ENCODE measurements at places on chromosomes 5 and 9. TPM values are rescaled to one million over a fixed set of nuclear protein-coding genes. Genes with fewer than 3 reads are reported as not detected.

GRCh38 chr5:411728-412127, 31.2 kb upstream of the EXOC3 start:
- DNase-seq, result no peak

The ARHGEF37 gene
- polyA plus RNA-seq, result 0.51 TPM

DNA sequence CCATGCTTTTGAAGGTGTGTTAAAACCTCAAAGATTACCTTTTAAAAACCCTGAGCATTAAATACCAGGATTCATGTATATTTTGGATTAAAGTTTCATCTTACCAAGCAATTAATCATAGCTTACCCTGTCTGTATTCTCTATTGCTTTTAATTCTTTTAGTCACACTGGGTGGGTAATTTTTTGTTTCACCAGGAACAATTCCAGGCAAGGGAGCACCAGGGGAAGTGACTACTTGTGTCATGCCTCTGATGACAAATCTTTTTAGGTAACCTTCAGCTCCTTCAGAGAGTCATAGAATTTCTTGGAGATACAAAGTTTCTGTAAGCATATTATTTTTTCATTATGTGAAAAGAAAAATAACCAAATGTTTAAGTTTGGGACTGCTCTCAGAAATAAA, 33.4 kb upstream of the ANXA1 start:
- peak; percentile 69 for DNase-seq

The OSTF1 gene
- polyA plus RNA-seq, result 70.9 TPM

- peak; percentile 39 for DNase-seq
Measured at GRCh38 chr9:90331826-90332575, 310.6 kb downstream of the DIRAS2 start.

The C8G gene
- polyA plus RNA-seq, result not detected

DNA sequence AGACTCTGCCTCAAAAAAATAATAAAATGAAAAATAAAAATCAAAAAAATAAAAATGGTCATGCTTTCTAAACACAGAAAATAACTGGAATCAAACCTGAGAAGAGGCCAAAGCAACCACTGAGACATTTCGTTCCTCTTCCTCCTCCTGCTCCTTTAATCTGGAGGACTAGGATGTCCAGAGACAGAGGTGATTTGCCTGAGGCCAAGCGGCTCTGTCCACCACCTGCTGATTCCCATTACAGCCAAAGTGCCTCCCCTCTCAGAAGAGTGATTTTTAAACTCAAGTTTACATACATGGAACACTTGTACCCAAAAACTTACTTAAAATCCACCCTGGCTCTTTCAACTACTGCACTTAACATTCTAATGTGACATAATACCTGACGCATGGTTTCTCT, 65.6 kb downstream of the TLE1 start:
- no peak for DNase-seq

GRCh38 chr5:58156361-58156760, 303.5 kb downstream of the PLK2 start:
- DNase-seq, result peak; percentile 79

The SLC34A3 gene
- polyA plus RNA-seq, result not detected

The NUDT12 gene
- polyA plus RNA-seq, result 6.7 TPM

DNA sequence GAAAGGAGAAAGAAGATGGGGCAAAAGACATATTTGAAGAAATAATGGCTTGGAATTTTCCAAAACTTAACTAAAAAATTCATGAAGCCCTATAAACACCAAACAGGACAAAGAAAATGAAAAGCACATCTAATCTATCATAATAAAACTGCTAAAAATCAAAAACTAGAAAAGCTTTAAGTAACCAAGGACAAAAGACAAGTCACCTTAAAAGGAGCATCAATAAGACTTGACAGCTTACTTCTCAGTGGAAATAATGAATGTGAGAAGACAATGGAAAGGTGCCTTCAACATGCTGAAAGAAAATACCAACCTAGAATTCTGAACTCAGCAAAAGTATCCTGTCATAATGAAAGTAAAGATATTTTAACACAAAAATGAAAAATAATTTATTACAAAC, 27.0 kb downstream of the GTF3C4 start:
- peak; percentile 16 for DNase-seq

DNA sequence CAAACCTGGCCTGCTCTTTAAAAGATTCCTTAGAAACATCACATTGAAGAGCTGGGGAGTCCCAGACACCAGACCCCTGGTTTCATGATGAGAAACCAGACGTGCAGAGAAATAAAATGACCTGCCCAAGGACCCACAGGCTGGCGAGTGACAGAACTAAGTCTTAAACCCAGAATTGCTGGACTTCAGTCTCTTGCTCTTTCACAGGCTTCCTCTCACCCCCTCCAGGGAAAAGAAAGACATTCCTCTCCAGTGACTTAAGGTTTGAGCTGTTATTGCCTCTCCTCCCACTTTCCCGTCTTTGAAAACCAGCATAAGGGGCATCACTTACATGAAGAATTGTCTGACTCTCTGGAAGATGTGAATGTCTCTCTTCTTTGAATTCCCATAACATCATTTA, 535.2 kb downstream of the IRX1 start:
- no peak for DNase-seq

DNA sequence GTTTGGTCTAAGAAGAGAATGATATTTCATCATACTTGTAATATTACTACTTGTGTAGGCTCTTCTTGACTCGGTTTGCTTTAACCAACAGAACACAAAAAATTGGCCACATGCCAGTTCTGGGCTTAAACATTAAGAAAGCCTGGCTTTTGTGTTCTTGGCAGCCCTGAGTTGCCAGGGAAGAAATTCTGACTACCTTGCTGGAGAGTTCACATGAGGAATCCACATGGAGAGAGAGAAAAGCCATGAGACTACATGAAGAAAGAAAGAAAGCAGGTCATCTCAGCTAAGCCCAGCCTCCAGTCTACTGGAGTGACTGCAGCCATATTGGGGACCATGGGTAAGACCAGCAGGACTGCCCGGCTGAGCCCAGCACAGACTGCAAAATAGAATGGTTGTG, 524.8 kb downstream of the RAB3C start:
- peak; percentile 17 for DNase-seq

GRCh38 chr9:134624621-134625181, 16.9 kb upstream of the COL5A1 start:
- peak; percentile 98 for DNase-seq

DNA sequence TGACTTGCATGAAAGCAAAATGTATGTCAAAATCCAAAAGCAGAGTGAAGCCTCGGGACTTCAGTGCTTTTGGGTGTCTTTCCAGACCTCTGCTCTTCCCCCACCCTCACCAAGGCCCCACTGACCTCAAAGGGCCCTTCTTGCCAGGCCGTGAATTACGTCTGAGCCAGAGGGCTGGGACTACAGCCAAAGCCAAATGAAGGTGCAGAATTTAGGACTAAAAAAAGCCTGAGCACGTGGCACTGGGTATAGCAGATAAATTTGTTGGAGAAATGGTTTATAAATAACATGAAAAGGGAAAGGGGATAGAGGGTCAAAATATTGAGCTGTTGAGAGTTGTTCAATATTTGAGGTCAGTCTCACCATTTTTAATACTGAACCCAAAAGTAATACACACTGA, 163.4 kb downstream of the GHR start:
- DNase-seq, result no peak

DNA sequence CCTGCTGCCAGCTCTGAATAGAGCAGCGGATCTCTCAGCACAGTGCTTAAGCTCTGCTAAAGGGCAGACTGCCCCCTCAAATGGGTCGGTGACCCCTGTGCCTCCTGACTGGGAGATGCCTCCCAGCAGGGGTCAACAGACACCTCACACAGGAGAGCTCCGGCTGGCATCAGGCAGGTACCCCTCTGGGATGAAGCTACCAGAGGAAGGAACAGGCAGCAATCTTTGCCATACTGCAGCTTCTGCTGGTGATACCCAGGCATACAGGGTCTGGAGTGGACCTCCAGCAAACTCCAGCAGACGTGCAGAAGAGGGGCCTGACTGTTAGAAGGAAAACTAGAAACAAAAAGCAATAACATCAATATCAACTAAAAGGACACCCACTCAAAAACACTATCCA, 131.6 kb downstream of the TMEM232 start:
- no peak for DNase-seq

GRCh38 chr5:147481376-147481775, 28.5 kb downstream of the DPYSL3 start:
- DNase-seq, result peak; percentile 89

DNA sequence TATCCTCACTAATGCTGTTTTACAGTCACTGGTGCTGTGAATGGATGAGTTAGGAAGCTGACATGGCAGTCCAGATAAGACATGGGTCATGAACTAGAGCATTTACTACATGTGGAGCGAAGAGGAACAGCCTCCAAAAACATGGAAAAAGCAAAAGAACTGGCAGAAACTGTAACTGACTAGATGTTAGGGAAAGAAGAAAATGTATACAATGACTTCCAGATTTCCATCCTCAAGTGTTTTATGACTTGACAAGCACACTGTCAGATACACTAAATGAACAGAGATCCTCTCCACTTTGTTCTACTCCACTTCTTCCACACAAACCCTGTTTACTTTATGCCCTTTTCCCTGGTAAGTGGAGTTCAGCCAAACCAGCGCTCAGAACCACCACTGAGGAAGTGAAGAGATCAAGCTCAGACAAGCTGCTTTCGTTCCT, 11.5 kb downstream of the HMGCS1 start:
- DNase-seq, result no peak

DNA sequence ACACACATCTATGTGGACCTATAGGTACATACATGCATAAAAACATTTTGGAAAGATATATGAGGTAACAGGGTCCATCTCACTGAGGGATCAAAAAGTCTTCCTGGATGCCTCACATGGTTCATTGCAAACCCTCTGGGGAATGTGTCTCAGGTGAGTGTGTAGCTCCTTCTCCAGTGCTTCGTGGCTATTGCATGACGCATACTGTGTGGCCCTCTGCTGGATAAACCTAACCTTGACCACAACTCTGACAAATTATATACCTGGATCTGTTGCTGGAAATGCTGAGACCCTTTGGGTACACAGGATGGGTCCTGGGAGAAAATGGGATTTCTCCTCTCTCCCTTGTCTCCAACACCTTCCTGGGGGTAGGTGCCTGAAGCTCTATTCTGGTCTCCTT, 91.9 kb downstream of the JAKMIP2 start:
- no peak for DNase-seq

DNA sequence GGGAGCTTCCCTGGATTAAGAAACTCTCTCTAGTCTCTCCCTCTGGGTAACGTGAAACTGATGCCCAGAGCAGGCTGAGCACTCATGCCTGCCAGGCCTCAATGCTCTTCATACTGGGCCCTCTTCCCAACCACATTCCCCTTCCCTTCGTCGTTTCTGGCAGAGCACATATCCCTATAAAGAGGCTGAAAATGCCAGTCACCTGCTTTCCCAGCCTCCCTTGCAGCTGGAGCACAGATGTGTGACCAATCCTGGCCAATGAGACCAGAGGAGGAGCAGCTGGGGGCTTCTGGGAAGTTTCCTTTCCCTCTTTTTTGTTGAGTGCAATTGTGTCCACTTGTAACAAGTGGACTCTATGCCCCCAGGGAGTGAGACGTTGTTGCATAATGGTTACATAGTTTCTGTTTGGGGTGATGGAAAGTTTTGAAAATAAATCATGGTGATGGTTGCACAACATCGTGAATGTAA, 30.2 kb upstream of the SMIM23 start:
- peak; percentile 48 for DNase-seq

The FBXL17 gene
- polyA plus RNA-seq, result 1.8 TPM

The MSMP gene
- polyA plus RNA-seq, result not detected

- no peak for DNase-seq
Measured at GRCh38 chr5:112532654-112533360, 113.7 kb upstream of the EPB41L4A start.

Measured in GM23248 (cell line).